ENCODE measurements at places on chromosomes 4 and X.

DNA sequence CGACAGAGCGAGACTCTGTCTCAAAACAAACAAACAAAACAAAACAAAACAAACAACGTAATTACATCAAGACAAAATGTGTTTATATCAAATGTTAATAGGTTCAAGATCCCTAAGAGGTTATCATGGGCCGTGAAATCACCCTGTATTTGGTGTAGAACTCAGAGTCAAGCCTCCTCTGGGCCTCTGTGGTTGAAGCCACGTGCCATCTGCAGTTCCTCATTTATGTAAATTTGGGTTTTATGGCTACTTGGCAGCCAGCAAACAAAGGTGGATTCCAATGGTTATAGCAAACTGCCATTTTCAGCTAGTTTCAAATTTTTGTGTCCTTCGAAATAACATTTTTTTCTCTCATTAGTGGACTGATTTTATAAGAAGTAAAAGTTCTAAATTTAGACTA is 16.4 kb downstream of the NSDHL start:
- H3K27me3 ChIP-seq = no peaks in the 10 kb centered on the region
- H3K4me3 ChIP-seq = no peak overlapping the region
- peaks cover 24% of the 10 kb centered on the region for H3K36me3 ChIP-seq
- no peak for DNase-seq

GRCh38 chr4:110967936-110968335 is 345.1 kb upstream of the PITX2 start:
- DNase-seq = no peak
- H3K36me3 ChIP-seq = no peaks in the 10 kb centered on the region
- H3K27me3 ChIP-seq = no peaks in the 10 kb centered on the region
- H3K4me3 ChIP-seq = no peak overlapping the region
- H3K4me1 ChIP-seq = no peaks in the 10 kb centered on the region

DNA sequence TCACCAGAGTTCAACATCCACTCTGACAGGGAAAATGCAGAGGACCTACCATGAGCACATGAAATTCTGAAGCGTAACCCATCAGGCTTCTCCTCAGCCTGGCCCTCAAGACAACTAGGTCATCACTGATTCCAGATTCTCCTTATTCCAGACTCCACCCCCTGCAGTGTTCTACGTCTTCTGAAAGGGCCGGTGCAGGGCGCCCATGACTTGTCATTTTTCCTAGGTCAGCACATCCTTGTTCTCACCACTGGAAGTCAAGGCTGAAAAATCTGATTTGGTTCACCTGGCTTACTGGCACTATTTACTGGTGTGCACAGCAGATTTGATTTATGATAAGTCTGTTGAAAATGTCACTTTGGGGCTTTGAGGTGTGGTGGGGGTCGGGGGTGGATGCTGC is 140.9 kb upstream of the KLF3 start:
- DNase-seq = no peak
- no peak overlapping the region for H3K27ac ChIP-seq
- no peak overlapping the region for H3K4me3 ChIP-seq
- H3K27me3 ChIP-seq = peaks cover 26% of the 10 kb centered on the region
- peaks cover 2% of the 10 kb centered on the region for H3K36me3 ChIP-seq

DNA sequence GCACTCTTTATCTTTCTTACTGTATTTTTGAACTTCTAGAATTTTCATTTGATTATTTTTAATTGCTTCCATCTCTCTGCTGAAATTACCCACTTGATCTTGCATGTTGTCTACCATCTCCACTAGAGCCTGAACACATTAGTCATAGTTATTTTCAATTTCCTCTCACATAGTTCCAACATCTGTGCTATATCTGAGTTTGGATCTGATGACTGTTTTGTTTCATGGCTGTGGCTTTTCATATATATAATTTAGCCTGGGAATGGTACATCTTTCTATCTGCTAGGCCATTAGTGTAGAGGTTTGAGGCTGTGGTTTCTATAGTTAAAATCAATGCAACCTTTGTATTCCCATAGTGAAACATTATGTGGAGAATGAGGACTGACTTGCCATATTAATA is 33.2 kb downstream of the NPY2R start:
- no peaks in the 10 kb centered on the region for H3K4me1 ChIP-seq
- H3K27me3 ChIP-seq = no peaks in the 10 kb centered on the region
- H3K4me3 ChIP-seq = no peak overlapping the region
- no peak overlapping the region for H3K27ac ChIP-seq

DNA sequence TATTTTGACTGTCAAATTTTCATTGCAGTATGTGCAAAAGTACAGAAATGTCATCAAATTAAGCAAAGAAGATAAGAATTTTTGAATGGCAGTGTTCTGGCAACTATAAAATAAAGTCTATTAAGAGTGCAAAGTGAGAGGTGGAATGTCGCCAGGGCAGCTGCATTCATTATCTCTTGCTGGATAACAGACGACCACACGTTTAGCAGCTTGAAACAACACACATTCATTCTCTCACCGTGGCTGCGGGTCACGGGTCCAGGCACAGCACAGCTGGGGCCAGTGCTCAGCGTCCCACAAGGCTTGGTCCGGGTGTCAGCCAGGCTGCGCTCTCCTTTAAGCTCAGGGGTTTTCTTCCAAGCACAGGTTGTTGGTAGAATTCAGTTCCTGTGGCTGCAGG is 113.9 kb downstream of the GPR143 start:
- no peak overlapping the region for H3K4me3 ChIP-seq
- H3K4me1 ChIP-seq = peaks cover 2% of the 10 kb centered on the region
- H3K27ac ChIP-seq = no peak overlapping the region
- peaks cover 4% of the 10 kb centered on the region for H3K36me3 ChIP-seq
- DNase-seq = no peak

- H3K27me3 ChIP-seq = no peaks in the 10 kb centered on the region
- peak overlapping the region; percentile 92 for H3K27ac ChIP-seq
Observed at GRCh38 chr4:54063737-54064316, 578 bp downstream of the CHIC2 start.

GRCh38 chrX:23694606-23695005 is 27.3 kb downstream of the PRDX4 start:
- peak; percentile 4 for DNase-seq
- H3K4me3 ChIP-seq = no peak overlapping the region
- H3K4me1 ChIP-seq = no peaks in the 10 kb centered on the region

DNA sequence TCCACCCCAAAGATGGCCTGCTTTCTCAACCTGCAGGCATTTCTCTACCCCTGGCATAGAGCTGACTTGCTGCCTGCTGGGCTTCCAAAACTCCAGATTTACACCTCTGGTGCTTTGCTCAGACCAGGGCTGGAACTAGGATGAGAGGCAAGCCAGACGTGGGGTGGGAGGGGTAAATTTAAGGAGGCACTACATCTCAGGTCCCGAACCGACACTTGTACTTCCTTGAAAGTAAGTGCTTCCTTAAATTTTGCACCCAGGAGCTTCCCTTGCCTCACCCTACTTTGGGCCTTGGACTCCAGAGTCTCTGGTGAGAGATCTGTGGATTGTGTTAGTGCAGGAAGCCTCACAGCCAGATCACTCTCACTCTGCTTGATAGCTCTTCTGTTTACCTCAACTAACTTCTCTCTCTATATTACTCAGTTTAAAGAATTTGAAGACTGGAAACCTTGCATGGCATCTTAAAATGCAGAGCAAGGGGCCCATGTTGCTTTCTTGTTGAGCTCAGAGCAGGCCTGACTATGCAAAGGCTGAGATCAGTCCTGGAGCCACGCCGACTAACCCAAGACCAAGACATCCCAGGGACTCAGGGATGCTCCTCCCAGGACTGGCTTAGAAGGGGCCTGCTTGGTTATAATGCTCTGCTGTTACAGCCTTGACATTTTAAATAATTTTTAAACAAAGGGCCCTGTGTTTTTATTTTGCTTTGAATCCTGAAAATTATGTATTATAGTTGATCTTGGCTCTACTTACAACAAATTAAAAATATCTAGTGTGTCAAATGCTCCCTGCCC is 145.0 kb upstream of the LEF1 start:
- H3K27ac ChIP-seq = no peak overlapping the region
- H3K4me1 ChIP-seq = peaks cover 23% of the 10 kb centered on the region
- H3K27me3 ChIP-seq = peaks cover 10% of the 10 kb centered on the region
- H3K36me3 ChIP-seq = no peaks in the 10 kb centered on the region
- DNase-seq = no peak
- H3K4me3 ChIP-seq = no peak overlapping the region

DNA sequence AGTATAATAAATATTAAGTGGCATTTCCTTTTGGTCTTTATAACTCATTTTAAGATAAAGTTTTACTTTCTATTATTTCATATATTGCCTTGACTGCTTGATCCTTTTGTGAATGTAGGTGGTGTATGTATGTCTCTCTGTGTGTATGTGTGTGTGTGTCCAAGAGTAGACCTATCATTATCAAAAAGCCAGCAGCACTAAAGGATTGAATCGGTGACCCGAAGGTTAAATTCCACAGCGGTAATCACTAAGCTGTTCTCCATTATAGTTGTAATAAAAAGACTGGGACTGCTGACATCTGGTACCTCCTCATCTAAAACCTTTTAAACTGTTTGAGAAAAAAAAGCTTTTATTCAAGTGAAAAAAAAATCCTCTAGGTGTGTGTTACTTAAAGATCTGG is 1014.8 kb downstream of the PCDH7 start:
- H3K27me3 ChIP-seq = no peaks in the 10 kb centered on the region
- no peaks in the 10 kb centered on the region for H3K36me3 ChIP-seq
- H3K4me3 ChIP-seq = no peak overlapping the region
- no peak for DNase-seq

GRCh38 chr4:163665521-163666331 is 171.2 kb downstream of the TMA16 start:
- H3K36me3 ChIP-seq = no peaks in the 10 kb centered on the region
- no peak overlapping the region for H3K4me3 ChIP-seq
- peaks cover 1% of the 10 kb centered on the region for H3K4me1 ChIP-seq
- H3K27ac ChIP-seq = no peak overlapping the region
- H3K27me3 ChIP-seq = no peaks in the 10 kb centered on the region

DNA sequence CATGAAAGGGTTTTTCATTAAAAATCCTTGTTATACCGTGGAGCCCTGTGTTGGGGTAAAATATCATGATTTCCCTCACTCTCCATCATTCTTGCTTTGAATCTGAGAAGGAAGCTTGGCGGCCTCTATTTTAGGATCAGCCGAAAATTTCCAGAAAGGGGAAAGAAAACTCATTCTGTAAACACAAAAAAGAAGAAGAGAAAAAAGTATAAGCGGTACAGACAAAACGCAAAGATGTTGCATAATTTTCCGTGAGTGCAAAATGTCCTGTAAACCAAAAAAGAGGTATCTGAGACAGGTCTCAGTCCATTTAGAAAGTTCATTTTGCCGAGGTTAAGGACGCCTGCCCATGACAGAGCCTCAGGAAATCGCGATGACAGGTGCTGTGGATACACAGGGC is 5.3 kb downstream of the CSF2RA start:
- no peaks in the 10 kb centered on the region for H3K27me3 ChIP-seq
- DNase-seq = no peak
- no peaks in the 10 kb centered on the region for H3K36me3 ChIP-seq
- peaks cover 7% of the 10 kb centered on the region for H3K4me1 ChIP-seq
- no peak overlapping the region for H3K4me3 ChIP-seq

DNA sequence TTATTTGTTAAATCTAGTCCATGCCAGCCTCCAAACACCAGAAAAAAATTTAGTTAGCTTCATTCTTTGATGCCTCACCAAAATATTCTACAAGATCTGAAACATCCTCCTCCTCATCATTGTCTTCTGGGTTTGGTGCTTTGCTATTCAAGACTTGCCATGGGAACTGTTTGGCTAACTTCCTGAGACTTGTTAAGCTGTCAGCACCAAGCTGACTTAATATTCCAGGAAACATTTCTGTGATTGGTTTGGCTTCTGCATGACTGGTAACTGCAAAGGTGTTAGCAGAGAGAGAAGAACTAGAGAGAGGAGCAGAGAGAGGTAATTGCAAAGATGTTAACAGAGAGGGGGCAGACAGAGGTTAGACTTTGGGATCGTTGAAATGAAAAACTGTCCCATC is 101.3 kb downstream of the PALLD start:
- H3K4me1 ChIP-seq = no peaks in the 10 kb centered on the region
- H3K36me3 ChIP-seq = no peaks in the 10 kb centered on the region
- no peak overlapping the region for H3K27ac ChIP-seq
- DNase-seq = no peak
- no peak overlapping the region for H3K4me3 ChIP-seq
- H3K27me3 ChIP-seq = peaks cover 6% of the 10 kb centered on the region

GRCh38 chr4:112511093-112511802 is 4.7 kb downstream of the NEUROG2 start:
- no peak overlapping the region for H3K27ac ChIP-seq
- H3K4me3 ChIP-seq = peak overlapping the region; percentile 52
- no peaks in the 10 kb centered on the region for H3K36me3 ChIP-seq
- peaks cover 37% of the 10 kb centered on the region for H3K4me1 ChIP-seq
- DNase-seq = no peak

DNA sequence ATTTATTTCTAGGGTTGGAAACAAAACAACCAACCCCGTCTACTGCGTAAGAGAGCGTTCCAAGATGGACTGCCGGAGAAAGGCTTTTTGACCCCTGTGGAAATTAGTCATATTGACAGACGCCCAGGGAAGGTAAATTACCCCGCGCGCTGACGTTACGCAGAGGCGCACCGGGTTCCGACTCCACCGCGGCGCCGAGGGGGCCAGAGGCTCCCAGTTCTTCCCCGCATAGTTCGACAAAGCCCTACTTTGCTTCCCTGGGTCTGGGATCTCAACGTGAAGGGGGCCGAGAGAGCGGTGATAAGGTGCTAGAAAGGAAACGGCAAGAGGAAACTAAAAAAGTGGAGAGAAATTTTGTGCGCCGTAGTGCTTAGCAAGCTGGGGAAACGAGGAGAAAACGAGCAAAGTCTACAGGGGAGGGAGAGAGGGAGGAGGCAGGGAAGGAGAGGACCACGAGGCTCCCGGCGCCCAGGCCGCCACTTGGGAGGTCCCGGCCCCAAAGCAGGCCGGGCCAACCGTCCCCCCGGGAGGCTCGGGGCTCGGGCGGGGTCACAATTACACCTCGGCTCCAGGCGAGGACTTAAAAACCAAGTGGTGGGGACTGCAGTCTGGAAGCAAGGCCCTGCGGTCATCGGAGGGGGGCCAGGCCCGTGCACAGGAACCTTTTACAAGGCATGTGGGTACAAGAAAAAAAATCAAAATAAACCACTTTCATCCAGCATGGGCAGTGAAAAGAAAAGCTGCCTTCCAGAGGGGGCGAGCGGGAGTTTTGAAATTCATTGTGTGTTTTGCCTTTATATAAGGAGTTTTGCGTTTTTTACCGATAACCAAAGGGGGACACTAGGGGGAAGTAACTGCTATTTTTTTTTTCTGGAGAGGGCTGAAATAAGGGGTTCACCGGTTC is 13.2 kb downstream of the HAND2 start:
- peak overlapping the region; percentile 26 for H3K4me3 ChIP-seq
- H3K27ac ChIP-seq = peak overlapping the region; percentile 67
- H3K4me1 ChIP-seq = peaks cover 5% of the 10 kb centered on the region
- H3K27me3 ChIP-seq = peaks cover 99% of the 10 kb centered on the region
- no peak for DNase-seq
